ENCODE measurements at places on chromosomes 11 and 22.
A peak's percentile ranks its signal among the peaks of the same experiment; 100 is the strongest.

DNA sequence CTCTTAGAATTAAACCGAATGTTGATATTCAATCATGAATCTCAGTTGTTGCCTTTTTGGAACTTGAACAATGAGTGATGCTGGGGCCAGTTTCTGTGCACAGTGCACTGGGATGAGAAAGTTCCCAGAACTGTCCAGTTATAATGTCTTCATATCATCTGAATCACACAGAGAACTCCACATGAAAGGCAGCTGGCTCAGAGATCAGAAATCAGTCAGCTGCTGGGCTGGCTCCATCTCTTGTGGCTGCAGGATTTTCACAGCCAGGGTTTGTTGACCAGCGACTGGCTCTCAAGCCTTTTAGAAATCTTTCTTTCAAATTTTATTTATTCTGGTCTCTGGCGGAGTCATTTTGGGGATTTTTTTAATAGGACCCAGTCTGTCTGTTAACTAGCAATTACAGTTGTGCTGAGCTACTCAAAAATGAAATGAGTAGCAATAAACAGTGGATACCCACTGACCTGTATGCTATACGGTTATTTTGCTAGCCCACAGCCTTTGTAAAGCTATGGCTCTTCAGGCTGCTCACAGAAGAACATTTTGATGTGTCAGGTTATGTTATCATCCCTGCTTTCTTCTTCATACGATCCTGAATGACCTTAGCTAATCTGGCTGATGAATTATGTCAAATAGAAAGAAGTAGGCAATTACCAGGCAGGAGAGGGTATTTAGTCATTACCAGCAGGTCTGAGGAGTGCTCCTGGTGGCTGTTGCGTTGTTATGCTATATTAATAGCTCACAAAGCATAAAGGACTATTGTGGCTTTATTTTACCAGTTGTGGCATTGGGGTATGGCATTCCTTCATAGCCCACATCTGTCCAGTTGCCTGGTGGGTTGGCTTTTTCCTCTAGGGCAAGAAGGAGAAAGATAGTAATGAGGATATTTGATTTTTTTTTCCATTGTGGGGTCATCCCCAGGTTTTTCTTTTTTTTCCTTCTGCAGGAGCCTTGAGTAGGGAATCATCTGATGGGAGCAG is 3.6 kb downstream of the FAT3 start:
- no peak overlapping the region for H3K4me3 ChIP-seq
- peaks cover 37% of the 10 kb centered on the region for H3K27me3 ChIP-seq
- H3K27ac ChIP-seq: no peak overlapping the region
- no peak for DNase-seq

GRCh38 chr22:27988704-27989103 is 69.6 kb upstream of the PITPNB start:
- H3K27me3 ChIP-seq: no peaks in the 10 kb centered on the region
- H3K27ac ChIP-seq: no peak overlapping the region
- DNase-seq: peak; percentile 10
- peaks cover 4% of the 10 kb centered on the region for H3K4me1 ChIP-seq
- no peak overlapping the region for H3K4me3 ChIP-seq

GRCh38 chr22:22242488-22242887 is 2.1 kb upstream of the VPREB1 start:
- H3K27ac ChIP-seq: no peak overlapping the region
- H3K36me3 ChIP-seq: no peaks in the 10 kb centered on the region
- no peak for DNase-seq
- peaks cover 3% of the 10 kb centered on the region for H3K27me3 ChIP-seq
- H3K4me1 ChIP-seq: peaks cover 7% of the 10 kb centered on the region

DNA sequence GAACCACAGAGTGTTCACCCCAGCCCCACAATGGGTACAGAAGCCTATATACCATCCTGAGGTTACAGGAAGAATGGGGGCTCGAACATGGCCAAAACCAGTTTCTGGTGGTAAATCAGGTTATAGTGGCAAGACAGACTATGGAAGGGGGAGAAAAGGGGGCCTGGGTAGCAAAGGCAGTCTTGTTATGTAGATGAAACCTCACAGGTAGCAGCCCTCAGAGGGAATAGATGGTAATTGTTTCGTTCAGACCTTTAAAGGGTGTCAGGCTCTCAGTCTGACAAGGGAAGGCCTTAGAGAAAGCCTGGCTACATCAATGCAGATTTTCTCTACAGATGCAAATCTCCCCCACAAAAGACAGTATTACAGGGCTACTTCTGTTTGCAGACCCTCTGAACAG is 3.4 kb downstream of the CAPN1 start:
- peaks cover 19% of the 10 kb centered on the region for H3K4me1 ChIP-seq
- H3K36me3 ChIP-seq: peaks cover 19% of the 10 kb centered on the region
- no peak overlapping the region for H3K27ac ChIP-seq
- DNase-seq: no peak

GRCh38 chr11:121563900-121564822 is 111.4 kb upstream of the SORL1-AS1 start:
- no peak overlapping the region for H3K4me3 ChIP-seq
- H3K4me1 ChIP-seq: peaks cover 7% of the 10 kb centered on the region
- H3K36me3 ChIP-seq: peaks cover 40% of the 10 kb centered on the region

DNA sequence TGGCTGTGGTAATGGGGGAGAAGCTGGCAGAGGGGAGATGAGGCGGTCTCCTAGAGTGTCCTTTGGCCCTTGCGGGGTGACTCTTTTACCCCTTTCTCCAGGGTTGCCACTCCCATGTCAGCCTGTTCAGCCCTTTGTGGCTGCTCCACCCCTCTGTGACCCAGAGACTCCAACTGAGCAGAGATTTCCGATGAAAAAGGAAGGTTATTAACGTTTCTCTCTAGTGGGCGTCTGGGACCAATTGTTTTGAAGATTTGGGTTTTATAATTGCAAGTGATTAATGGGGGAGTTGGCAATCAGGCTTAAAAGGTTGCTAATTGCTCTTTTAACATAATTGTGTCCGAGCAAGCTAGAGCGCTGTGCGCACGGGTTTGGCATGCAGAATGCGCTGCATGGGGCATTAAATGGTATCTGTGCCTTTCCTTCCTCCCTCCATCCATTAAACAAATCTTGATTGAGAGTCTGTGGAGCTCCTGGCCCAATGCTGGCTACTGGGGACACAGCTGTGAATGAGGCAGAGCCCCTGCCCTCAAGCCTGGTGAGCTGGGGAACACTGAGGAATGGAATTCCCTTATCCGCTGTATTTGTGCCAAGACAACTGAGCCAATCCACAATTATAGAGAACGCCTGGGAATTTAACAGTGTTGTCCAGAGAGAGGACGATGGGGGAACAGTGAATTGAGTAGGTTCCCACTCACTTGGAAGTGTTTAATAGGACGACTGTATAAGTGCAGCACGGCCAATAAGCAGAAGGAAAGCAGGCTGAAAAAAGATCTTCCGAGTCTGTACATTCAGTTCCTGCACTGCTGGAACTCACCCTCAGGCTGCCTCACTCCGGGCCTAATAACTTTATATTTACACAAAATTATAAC is 295.9 kb downstream of the MIAT start:
- H3K4me3 ChIP-seq: no peak overlapping the region
- H3K36me3 ChIP-seq: no peaks in the 10 kb centered on the region
- H3K27me3 ChIP-seq: peaks cover 40% of the 10 kb centered on the region
- no peak overlapping the region for H3K27ac ChIP-seq
- H3K4me1 ChIP-seq: no peaks in the 10 kb centered on the region

DNA sequence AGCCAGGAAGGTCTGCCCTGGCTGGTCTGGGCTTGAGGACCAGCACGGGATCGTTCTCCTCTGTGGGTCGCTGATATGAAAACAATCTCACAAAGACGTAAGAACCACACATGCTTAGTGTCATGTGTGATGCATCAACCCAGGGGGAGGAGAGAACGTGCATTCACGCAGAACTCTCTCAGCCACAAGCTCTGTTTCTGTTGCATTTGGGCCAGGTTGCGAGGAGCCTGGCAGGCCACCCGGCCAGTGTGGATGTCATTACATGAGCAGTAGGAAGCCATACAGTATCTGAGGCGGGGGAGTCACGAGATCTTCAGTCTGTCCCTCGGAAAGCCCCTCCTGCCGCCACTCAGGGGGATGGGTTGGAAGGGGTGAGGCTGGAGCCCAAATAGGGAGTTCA is 53.1 kb upstream of the KCNQ1OT1 start:
- H3K27me3 ChIP-seq: no peaks in the 10 kb centered on the region
- DNase-seq: peak; percentile 21
- H3K27ac ChIP-seq: no peak overlapping the region
- H3K36me3 ChIP-seq: no peaks in the 10 kb centered on the region
- no peaks in the 10 kb centered on the region for H3K4me1 ChIP-seq

GRCh38 chr11:61332281-61332796 is 566 bp downstream of the DDB1 start:
- no peaks in the 10 kb centered on the region for H3K27me3 ChIP-seq
- peaks cover 13% of the 10 kb centered on the region for H3K36me3 ChIP-seq
- H3K27ac ChIP-seq: peak overlapping the region; percentile 88
- H3K4me1 ChIP-seq: peaks cover 62% of the 10 kb centered on the region
- DNase-seq: no peak

DNA sequence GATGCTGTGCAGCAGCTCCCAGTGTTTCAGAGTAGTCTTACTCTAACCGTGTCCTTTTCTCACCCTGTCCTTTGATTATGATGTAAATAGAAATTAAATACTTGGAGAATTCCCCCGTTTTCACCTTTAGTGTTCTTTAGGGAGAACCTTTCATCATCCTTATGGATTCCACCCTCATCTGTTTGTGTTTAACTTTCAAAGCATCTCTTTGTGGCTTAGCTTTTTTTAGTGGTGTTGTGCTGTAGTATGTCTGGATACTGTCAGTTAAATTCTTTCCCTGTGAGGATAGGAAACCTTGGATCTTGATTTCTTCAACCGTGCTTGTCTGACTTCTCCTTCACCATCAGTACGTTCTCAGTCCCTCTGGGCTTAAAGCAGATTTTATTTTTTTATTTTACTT is 48.5 kb downstream of the PPP6R3 start:
- H3K4me3 ChIP-seq: no peak overlapping the region
- H3K4me1 ChIP-seq: peaks cover 34% of the 10 kb centered on the region
- H3K36me3 ChIP-seq: peaks cover 28% of the 10 kb centered on the region
- no peak overlapping the region for H3K27ac ChIP-seq

- H3K36me3 ChIP-seq: no peaks in the 10 kb centered on the region
- H3K4me3 ChIP-seq: no peak overlapping the region
- no peaks in the 10 kb centered on the region for H3K27me3 ChIP-seq
- H3K27ac ChIP-seq: no peak overlapping the region
These were observed 78.4 kb upstream of the CCDC90B start for GRCh38 chr11:83364500-83365045.

- no peaks in the 10 kb centered on the region for H3K36me3 ChIP-seq
- peak; percentile 35 for DNase-seq
- H3K4me1 ChIP-seq: peaks cover 18% of the 10 kb centered on the region
- H3K4me3 ChIP-seq: no peak overlapping the region
- H3K27ac ChIP-seq: no peak overlapping the region
- peaks cover 17% of the 10 kb centered on the region for H3K27me3 ChIP-seq
These were observed 75.4 kb upstream of the KCNQ1OT1 start for GRCh38 chr11:2775083-2775625.

DNA sequence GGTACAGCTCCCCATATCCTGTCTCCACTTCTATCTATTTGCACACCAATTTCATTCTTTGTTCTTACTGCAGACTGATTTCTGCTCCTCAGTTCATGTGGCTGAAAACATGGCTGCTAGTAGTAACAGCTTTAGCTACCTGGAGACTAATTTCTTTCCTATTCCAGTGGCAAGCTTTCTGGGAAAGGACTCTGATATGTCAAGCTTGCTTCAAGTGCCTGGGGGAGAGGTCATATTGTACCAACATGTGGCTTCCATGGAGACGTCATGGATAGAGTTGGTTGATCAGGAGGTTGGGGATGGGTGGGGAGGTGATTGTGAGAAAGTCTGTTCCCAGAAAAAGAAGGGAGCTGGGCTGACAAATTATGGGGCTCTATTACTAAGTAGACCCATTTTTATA is 44.9 kb downstream of the ADM start:
- H3K27me3 ChIP-seq: peaks cover 15% of the 10 kb centered on the region
- no peaks in the 10 kb centered on the region for H3K36me3 ChIP-seq
- no peak overlapping the region for H3K27ac ChIP-seq
- DNase-seq: no peak
- H3K4me1 ChIP-seq: no peaks in the 10 kb centered on the region

GRCh38 chr22:50192436-50193204 is 6.9 kb downstream of the TRABD start:
- H3K4me3 ChIP-seq: peak overlapping the region; percentile 95
- H3K36me3 ChIP-seq: no peaks in the 10 kb centered on the region
- DNase-seq: peak; percentile 65
- H3K27me3 ChIP-seq: no peaks in the 10 kb centered on the region

DNA sequence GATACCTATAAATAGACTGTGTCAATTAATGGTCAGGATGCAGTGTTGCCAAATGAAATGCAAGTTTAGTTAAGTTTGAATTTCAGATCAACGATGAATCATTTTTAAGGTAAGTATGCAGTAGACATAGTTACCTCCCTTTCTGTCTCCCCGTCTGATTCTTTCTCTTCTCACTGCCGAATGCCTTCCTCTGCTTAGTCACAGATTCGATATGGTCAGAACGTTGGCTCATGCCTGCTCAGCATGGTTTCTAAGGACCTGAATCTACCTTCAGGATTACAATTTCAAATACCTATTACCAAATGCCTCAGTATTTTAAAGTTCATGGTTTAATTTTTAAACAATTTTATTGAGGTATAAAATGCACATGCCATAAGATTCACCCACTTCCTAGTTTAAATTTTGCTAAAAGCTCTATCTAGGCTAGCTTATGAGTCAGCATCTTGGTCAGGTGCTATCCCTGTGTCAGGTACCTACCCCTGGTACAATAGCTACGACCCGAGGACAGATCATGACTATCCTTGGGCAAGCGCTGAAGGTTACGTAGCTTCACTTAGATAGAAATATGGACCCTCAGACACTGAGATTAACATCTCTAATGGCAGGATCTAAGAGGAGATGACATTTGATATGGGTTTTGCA is 78.2 kb upstream of the SPON1 start:
- no peak overlapping the region for H3K4me3 ChIP-seq
- no peaks in the 10 kb centered on the region for H3K27me3 ChIP-seq
- DNase-seq: no peak
- H3K4me1 ChIP-seq: peaks cover 4% of the 10 kb centered on the region
- H3K27ac ChIP-seq: no peak overlapping the region
